Activated T-helper 1 cell treated with anti-CD3 and anti-CD28 coated beads, Interleukin-2, amount 50 U/mL, for 16 hours (primary cell): ENCODE measurements at places on chromosomes 6 and 20.

DNA sequence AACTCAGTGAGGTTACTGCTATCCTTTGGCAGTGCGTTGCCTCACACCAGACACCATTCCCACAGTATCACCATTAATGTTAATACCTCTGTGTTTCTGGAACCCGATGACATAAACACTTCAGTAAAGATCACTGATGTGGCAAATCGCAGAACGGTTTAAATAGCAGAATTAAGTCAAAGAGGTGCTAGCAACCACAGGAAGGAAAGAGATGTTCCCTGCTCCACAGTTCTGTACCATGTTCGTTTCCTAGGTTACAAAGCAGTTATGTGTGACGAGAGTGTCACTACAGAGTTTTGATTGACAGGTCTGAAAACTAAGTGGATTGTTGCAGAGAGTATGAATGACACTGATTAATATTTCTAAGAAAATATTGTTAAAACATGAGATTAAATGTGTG lies 272.3 kb downstream of the KHDRBS2 start:
- DNase-seq: no peak

DNA sequence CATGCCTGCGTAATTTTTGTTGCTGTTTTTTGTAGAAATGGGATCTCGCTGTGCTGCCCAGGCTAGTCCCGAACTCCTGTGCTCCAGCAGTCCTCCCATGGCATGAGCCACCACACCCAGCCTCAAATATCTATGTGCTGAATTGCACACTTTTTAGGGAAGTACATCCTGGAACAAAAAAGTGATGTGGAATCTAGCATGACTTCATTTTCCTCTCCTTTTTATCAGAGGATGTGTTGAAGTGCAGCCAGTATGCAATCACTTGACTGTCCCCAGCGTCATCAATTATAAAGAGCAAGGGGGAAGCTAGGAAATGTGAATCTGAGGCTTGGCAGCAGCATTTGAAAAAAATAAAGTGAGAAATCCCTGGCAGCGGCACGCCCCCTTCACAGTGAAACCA lies 6.4 kb upstream of the EXOC2 start:
- DNase-seq: no peak

- no peak for DNase-seq
Observed at GRCh38 chr6:108771421-108771820, 76.8 kb upstream of the ARMC2 start.

DNA sequence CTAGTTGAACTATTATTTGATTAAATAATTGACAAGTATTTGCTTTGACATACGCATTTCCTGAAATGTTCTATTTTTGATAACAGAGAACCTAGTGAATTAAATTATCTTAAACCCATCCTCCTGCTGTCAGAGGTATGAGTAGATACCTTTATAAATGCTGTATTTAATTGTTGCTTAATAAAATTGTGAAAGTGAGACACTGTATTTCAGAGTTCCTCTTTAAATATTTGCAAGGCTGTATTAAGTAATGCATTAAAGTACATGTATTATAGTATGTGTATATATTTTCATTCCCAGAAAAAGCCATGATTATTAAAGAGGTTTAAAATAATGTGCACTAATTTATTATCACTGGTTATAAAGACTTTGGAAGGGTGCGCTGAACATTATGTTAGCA lies 483.8 kb downstream of the TFAP2B start:
- DNase-seq: no peak

- DNase-seq: no peak
Observed at GRCh38 chr6:51706086-51706485, 381.3 kb downstream of the PKHD1 start.
